ENCODE measurements at places on chromosomes 11 and 22. TPM values are rescaled to one million over a fixed set of nuclear protein-coding genes. Genes with fewer than 3 reads are reported as not detected.
A peak's percentile ranks its signal among the peaks of the same experiment; 100 is the strongest.

DNA sequence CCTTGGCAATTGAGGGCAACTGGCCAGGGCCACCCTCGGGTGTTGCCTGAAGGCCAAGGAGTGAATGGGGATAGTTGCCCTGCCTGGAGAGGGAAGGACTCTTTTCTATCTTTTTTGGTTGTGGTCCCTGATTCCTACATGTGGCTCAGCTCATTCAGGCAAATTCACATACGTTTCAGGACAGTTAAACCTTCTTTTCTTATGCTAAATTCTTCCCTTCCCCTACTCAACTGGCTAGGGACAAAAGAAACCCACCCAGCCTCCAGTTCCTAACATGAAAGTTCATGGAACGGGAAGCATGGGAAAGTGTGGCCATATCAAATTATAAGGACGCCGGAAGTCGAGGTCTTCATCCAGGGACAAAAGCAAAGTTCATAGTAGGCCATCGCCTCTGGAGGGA, 26.3 kb upstream of the APLNR start:
- no peak overlapping the region for H3K4me3 ChIP-seq
- no peaks in the 10 kb centered on the region for H3K27me3 ChIP-seq
- H3K4me1 ChIP-seq: no peaks in the 10 kb centered on the region

PTGDR2 gene
- total RNA-seq: 2.4 TPM

GVQW3 gene
- total RNA-seq: 1.8 TPM

GRCh38 chr11:47905358-47906059, 57.4 kb upstream of the NUP160 start:
- H3K27ac ChIP-seq: no peak overlapping the region
- H3K4me3 ChIP-seq: no peak overlapping the region
- no peaks in the 10 kb centered on the region for H3K36me3 ChIP-seq
- DNase-seq: no peak
- H3K27me3 ChIP-seq: no peaks in the 10 kb centered on the region

ART1 gene
- total RNA-seq: not detected

DNA sequence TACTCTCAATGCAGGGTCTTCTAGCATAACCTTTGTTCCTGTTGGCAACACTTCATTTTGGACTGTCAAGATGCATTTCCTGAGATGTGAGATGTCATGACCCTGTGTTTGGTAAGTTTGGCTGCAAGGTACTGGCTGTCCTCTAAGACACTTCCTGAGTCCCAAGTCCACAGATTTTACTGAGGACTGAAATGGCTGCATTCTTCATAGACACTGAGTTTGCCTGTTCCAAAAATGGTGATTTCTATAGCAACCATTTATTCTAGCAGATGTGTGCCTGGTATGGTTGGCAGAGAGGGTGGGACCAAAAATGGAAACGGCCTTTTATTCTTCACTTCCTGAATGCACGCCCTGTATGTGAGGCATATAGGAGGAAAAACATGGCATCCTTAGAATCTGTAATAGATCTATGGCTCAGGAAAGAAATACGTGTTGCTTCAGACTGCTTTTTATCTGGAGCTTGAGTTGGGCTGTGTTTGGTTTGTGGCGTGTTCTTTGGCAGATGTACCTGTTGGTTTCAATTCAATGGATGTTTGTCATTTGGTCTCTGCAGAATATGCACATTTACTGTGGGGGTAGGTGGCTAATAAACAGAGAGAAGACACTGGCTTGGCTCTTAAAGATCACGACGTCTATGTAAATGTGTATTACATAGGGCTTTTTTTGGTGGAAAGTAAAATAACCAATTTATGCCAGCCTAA, 62.4 kb downstream of the ZBTB16 start:
- H3K27ac ChIP-seq: no peak overlapping the region
- no peaks in the 10 kb centered on the region for H3K27me3 ChIP-seq
- H3K4me1 ChIP-seq: peaks cover 16% of the 10 kb centered on the region
- no peaks in the 10 kb centered on the region for H3K36me3 ChIP-seq

DNA sequence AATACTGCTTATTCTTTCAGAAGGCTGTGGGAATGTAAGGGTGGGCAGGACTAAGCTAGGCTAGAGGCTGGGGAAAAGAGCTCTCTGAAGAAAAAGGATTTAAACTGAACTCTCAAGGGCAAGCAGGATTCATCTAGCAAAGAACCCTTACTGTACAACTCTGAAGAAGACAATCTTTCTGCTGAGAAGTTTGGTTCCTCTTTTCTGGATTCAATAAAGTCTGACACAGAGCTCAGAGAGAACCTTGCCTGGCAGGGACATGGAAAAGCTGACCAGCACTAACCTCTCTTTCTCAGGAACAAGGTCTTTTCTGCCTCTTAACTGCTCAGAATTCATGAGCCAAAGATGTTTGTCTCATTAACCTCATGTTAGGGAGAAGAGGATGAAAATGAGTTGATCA, 388.4 kb upstream of the DDI1 start:
- H3K4me1 ChIP-seq: no peaks in the 10 kb centered on the region
- H3K27me3 ChIP-seq: no peaks in the 10 kb centered on the region
- no peak overlapping the region for H3K27ac ChIP-seq
- DNase-seq: no peak

DNA sequence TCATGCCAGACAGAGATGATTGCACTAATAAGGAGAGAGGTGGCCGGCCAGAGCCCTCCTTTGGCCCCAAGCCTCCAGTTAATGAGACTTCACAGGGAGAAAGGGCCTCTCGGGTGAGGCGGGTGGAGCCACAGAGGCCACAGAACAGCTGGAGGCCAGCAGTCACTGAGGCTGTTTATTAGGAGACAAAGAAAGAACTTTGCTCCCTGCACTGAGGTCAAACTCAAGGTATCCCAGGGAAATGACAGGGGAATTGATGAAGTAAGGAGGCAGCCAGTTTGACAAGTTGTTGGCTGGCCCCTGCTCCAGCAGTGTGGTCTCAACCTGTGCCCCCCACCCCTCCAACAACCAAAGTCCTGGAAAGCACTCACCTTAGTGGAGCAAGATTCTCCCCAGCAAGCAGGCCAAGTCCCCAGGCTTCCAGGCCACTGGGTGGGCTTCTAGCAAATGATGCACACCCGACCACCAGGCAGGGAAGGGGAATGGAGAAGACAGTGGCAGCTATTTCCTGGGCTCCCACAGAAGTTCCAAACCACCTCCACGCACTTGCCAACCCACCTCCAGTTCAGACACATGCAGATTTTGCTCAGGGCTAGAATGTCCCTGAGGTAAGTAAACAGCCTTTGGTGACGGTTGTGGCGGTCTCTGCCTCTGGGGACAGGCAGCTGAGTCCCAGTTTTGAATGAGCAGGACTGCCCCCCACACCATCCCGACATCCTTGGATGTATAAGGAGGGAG, 53.2 kb downstream of the RPUSD4 start:
- H3K4me1 ChIP-seq: no peaks in the 10 kb centered on the region
- DNase-seq: no peak
- no peaks in the 10 kb centered on the region for H3K36me3 ChIP-seq

DNA sequence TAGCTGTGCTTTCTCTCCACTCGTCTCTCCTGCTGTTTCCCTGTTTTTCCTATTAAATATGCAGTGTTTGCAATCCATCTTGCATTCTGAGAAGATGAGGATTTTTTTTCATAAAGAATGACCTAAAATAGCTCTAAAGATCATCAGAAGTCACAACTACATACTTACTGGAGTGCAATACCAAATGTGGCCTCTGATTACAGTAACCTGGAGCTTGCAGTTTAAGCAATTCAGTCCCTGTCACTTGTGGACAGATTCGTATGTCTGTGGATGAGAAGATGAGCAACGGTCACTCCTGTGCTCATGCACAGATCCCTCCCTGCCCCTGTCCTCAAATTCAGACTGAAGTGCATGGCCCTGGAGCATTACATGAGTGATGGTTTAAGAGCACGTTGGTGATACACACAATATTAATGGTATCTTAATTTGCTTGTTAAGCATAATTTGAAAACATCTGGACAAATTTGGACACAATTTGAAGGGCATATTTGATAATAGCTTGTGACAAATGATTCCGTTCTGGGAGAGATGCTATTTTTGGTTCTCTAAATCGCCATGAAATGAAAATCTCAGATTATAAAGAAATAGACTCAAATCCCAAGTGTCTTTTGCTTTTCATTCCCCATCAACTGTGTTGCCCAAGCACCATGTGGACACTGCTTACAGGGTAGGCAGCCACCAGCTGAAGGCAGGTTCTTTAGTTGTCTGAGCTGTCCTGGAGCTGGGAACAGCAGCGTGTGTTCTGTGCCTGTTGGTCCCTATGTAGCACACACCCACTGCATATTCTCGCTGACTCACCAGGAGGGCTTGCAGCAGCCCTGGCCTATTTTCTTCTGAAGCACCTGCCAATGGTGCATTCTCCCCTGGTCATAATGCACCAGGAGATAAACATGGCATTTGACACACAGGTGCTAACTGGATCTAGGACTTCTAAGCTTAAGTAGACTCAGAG, 32.6 kb upstream of the PRAME start:
- DNase-seq: no peak
- no peaks in the 10 kb centered on the region for H3K27me3 ChIP-seq
- no peaks in the 10 kb centered on the region for H3K4me1 ChIP-seq
- no peak overlapping the region for H3K27ac ChIP-seq
- H3K36me3 ChIP-seq: no peaks in the 10 kb centered on the region

- H3K36me3 ChIP-seq: no peaks in the 10 kb centered on the region
- peak overlapping the region; percentile 99 for H3K27ac ChIP-seq
- H3K27me3 ChIP-seq: no peaks in the 10 kb centered on the region
- DNase-seq: no peak
Observed at GRCh38 chr22:28773461-28773867, 969 bp downstream of the CCDC117 start.

GRCh38 chr11:65423516-65424204, 1.1 kb downstream of the NEAT1 start:
- H3K36me3 ChIP-seq: peaks cover 12% of the 10 kb centered on the region
- H3K27ac ChIP-seq: peak overlapping the region; percentile 98
- peak overlapping the region; percentile 79 for H3K4me3 ChIP-seq

GRCh38 chr11:69151836-69152235, 3.9 kb upstream of the SMIM38 start:
- no peak overlapping the region for H3K4me3 ChIP-seq
- H3K4me1 ChIP-seq: peaks cover 45% of the 10 kb centered on the region
- DNase-seq: no peak
- peaks cover 13% of the 10 kb centered on the region for H3K36me3 ChIP-seq

DNA sequence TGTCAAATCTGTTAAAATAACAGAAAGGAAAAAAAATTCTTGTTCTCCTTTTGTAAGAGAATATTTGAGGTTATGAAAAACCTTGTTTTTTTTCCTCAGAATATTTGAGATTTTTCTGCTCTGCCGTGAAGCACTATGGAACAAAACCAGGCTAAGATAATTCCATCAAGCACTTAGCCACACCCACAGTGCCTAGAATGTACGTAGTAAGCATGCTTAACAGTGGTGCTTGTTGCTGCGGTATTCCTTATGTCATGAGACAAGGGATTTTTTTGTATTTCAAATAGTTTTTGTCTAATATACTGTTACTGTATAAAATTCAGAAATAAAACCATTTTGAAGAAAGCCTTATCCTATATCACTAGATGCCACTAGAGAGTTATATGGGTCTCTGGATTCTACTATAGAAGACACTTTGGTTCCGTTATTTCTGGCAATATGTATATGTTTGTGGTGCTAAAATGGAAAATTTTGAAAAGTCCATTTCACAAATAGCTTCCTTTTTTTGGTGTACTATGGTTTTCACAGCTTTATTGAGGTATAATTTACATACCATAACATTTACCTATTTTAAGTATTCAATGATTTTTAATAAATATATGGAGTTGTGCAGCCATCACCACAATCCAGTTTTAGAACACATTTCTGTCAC, 23.7 kb downstream of the PDHX start:
- H3K36me3 ChIP-seq: no peaks in the 10 kb centered on the region
- no peak for DNase-seq
- H3K27ac ChIP-seq: no peak overlapping the region
- no peaks in the 10 kb centered on the region for H3K4me1 ChIP-seq

DNA sequence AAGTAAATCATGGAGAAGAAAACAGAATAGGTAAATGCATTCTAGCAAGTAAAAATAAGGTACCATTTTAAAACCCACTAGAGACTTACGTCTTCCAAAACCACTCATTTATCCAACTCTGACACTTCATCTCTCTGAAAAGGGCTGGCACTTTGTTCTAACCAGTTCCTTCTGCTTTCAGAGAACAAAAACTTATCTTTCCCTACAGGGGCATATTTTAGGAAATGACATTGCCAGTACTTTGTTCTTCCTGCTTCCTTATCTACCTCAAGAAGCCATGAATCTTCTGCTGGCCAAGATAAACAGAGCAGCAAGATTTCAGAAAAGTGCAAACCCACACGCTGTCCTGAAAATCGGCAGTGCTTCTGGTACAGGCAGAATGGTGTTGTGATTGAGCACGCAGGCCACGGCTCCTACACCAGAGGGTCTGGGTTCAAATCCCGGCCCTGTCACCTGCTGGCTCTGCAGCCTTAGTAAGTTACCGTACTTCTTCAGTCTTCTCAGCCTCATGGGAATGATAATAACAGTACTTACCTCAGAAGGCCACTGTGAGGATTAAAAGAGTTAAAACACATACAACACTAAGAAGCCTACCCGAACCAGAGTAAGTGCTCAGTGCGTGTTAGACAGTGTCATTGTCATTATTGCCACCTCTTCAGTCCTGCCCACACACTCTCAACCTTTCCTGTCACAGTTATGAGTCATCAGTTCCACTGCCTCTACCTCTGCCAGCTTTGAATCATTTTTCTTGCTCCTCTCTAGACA, 11.0 kb downstream of the MPZL3 start:
- DNase-seq: no peak
- peaks cover 10% of the 10 kb centered on the region for H3K27me3 ChIP-seq
- H3K4me3 ChIP-seq: no peak overlapping the region
- H3K36me3 ChIP-seq: no peaks in the 10 kb centered on the region

CD3G gene
- total RNA-seq: 1.4 TPM

DNA sequence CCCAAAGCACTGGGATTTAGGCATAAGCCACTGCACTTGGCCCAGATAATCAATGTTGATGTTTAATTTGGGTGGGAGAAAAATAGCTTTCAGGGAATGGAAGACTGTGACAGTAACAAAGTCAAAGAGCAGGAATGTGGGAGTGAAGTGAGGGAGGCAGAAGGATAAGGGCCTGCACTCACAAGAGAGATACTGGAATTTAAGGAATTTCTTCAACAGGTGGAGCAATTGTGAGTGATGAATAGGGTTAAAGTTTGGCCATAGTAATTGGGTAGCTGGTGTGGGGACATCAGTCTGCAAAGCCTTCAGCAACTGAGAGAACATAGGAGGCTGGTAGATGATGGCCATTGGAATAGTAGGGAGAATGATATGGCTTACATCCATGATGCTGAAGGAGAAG, 8.6 kb upstream of the APBB1 start:
- peaks cover 6% of the 10 kb centered on the region for H3K36me3 ChIP-seq
- H3K27ac ChIP-seq: no peak overlapping the region
- no peaks in the 10 kb centered on the region for H3K4me1 ChIP-seq
- H3K4me3 ChIP-seq: no peak overlapping the region
- H3K27me3 ChIP-seq: no peaks in the 10 kb centered on the region
- no peak for DNase-seq

Measured in tibial nerve (tissue), 4 donors.